ENCODE measurements at places on chromosomes 4 and X.

GRCh38 chrX:118795528-118796280 is 27.9 kb upstream of the ZCCHC12 start:
- no peak for DNase-seq

DNA sequence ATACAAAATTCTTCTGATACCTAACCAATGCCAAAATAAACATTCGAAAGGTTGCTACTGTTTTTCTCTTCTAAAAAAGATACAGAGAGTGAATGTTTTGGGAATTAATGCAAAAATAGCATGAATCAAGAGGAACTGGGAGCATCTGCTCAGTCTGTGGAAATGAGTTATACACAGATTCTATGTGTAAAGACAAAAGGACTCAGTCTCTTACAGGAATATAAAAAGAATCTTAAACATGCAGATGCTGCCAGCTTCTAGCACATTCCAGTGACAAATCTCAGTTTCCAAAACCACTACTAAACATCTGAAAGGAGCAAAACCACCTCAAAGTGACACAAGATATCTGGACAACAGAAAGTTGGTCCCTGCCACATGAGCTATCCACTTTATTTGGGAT is 55.0 kb downstream of the PAPSS1 start:
- DNase-seq, result no peak

- no peak for DNase-seq
Observed at GRCh38 chr4:134343081-134343480, 141.5 kb upstream of the PABPC4L start.

- DNase-seq, result no peak
Observed at GRCh38 chrX:46953597-46953996, 41.4 kb downstream of the JADE3 start.

GRCh38 chr4:12519426-12519825 is 964.7 kb downstream of the RAB28 start:
- no peak for DNase-seq

GRCh38 chrX:138020941-138021340 is 455.0 kb downstream of the ZIC3 start:
- no peak for DNase-seq

GRCh38 chrX:37652589-37653231 is 32.9 kb upstream of the XK start:
- no peak for DNase-seq

DNA sequence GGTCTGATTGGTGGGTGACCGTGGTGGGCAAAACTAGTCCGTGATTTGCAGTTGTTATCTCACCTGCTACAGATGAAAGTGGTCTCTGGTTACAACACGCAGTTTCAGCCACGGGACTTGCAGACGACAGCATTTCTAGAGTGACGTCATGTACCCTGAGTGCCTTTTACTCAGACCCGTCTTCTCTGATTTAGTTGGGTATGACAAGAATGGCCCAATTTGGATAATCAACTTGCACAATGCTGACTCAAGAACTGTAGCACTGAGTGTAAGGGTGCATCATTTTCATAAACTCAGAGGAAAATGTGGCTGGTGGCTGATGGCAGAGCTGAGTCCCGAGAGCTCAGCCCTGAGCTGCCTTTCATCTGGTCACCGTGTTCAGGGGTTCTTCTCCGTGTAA is 281.4 kb upstream of the FRG1 start:
- DNase-seq, result no peak

- no peak for DNase-seq
Observed at GRCh38 chrX:25043192-25043591, 27.4 kb upstream of the ARX start.

- DNase-seq, result no peak
Observed at GRCh38 chr4:110211007-110211769, 12.8 kb upstream of the ELOVL6 start.

DNA sequence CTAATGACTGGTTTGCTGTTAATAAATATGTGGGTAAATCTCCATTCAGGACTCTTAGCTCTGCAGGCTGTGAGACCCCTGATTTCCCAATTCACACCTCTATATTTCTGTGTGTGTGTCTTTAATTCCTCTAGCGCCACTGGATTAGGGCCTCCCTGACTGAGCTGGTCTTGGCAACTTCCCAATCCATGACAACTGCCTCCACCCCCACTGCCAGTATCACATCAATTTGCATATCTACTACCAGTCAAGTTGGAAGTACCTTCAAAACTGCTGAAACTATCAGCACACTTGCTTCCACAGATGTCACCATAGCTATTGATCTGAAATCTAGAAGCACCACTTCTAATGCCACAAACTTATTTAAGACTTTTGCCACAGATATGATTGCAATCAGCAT is 27.6 kb downstream of the OPRPN start:
- no peak for DNase-seq

- DNase-seq, result no peak
Observed at GRCh38 chrX:50613846-50614245, 143.2 kb upstream of the DGKK start.

- no peak for DNase-seq
Observed at GRCh38 chrX:63746278-63746677, 38.7 kb downstream of the ARHGEF9 start.

DNA sequence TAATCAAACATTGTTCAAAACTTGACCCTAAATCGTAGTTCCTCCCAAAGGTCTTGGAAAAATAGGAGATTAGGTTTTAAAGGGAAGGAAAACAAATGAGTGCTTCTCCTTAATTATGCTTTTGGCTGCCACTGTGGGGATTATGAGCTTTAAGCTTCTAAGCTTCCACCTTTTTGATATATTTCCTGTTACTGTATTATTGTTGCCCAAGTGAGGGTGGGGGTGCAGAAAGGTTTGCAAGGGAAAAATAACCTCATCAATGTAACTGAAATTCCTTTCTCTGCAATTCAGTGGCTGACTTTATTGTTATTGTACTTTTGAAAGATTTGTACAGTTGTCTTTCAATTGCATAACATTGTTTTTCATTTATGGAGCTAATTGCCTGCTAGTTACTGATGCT is 285.1 kb downstream of the FRMPD4 start:
- DNase-seq, result no peak

GRCh38 chr4:94339779-94340178 is 2.9 kb downstream of the HPGDS start:
- no peak for DNase-seq

GRCh38 chrX:112877771-112878173 is 37.1 kb upstream of the AMOT start:
- no peak for DNase-seq

DNA sequence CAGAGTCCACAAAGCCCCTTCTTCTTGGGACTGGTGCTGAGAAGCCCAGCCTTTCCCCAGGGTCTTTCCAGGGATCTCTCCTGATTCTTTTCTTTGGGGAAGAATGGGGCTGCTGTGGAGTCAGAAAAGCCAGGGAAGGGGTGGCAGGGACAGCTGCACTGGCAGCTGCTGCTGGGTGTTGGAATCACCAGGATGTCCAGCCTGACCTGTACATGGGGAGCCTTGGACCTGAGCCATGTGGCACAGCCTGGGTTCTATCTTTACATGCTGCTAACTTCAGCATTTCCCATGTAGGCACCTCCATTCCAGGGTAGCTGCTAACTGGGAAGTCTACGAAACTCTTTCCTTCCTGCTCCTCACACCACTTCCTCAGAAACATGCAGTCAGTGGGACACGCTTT is 36.0 kb downstream of the MED28 start:
- DNase-seq, result no peak

GRCh38 chrX:15761564-15762191 is 23.6 kb downstream of the CA5B start:
- no peak for DNase-seq

- no peak for DNase-seq
Observed at GRCh38 chrX:19225909-19226308, 103.6 kb upstream of the ADGRG2 start.

DNA sequence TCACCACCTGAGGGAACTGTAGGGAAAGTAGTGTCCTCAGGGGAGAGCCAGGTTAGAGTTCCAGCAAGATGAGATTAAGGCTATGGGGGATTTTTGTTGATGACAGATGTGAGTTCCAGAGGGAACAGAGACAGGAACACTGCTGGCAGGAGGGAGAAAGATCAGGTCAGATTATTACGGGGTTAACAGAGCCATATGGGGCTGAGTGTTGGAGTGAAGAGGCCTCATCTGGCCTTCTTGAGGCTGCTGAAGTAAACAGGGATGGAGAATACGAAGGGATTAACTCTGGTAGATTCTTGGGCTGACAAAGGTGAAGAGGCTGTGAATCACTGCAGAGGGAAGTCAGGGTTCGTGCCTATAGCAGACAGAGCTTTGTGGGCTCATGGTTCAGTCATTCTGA is 47.9 kb upstream of the POU4F2 start:
- DNase-seq, result no peak

GRCh38 chr4:2812612-2813354 is 19.9 kb downstream of the SH3BP2 start:
- no peak for DNase-seq

DNA sequence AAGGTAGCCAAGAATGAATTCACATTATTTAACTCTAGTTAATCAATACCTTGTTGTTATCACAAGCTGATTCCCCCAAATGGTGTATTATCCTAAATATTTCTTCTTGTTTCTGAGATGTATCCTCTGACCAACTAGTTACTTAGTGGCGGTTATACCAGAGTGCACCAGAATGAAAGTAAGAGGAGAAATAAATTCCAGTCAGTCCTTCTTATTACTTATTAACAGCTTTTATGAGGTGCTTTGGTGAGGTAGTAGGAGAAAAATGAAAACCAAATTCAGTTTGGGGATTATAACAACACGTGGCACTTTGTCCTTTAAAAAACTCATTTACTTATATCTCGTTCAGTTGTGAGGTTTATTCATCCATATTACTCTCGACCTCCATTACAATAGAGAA is 101.9 kb downstream of the AMMECR1 start:
- DNase-seq, result no peak

GRCh38 chrX:21639775-21640174 is 18.4 kb downstream of the KLHL34 start:
- DNase-seq, result no peak

- no peak for DNase-seq
Observed at GRCh38 chrX:19639056-19639455, 123.7 kb upstream of the MAP3K15 start.

DNA sequence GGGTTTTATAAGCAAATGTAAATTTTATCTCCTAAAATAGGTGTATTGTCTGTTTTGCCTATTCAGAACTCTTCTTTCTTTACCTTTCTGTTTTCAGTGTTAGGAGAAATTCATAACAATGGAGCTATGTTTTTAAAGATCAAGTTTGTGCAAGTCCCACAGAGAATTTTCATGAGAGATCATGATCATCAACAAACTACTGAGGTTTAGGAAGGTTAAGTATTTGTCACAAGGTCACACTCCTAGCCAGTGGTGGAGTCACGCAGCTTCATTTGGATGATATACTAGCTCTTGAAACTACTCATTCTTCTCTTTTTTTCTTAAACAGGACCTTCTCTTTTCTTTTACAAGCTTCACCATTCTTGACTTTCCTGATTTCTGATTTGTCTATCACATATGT is 892.6 kb upstream of the FRG1 start:
- no peak for DNase-seq

- DNase-seq, result no peak
Observed at GRCh38 chr4:71941001-71941400, 90.8 kb upstream of the NPFFR2 start.

DNA sequence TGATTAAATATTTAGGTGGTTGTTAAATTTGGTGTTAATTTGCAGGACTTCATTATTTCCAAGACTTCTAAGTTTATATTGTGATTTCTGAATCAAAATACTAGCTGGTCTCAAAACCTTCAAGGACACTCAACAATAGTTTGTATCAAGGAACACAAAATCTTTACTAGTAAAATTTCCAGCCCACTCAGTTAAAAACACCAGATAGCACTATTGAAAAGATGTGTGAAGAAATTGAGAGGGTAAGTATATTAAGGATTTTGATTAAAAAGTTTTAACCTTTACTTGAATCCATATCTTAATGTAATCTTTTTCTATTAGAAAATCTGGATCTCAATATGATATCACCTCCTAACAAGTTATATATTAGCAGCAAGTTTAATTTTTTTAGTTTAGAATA is 89.3 kb upstream of the UGT8 start:
- DNase-seq, result no peak

DNA sequence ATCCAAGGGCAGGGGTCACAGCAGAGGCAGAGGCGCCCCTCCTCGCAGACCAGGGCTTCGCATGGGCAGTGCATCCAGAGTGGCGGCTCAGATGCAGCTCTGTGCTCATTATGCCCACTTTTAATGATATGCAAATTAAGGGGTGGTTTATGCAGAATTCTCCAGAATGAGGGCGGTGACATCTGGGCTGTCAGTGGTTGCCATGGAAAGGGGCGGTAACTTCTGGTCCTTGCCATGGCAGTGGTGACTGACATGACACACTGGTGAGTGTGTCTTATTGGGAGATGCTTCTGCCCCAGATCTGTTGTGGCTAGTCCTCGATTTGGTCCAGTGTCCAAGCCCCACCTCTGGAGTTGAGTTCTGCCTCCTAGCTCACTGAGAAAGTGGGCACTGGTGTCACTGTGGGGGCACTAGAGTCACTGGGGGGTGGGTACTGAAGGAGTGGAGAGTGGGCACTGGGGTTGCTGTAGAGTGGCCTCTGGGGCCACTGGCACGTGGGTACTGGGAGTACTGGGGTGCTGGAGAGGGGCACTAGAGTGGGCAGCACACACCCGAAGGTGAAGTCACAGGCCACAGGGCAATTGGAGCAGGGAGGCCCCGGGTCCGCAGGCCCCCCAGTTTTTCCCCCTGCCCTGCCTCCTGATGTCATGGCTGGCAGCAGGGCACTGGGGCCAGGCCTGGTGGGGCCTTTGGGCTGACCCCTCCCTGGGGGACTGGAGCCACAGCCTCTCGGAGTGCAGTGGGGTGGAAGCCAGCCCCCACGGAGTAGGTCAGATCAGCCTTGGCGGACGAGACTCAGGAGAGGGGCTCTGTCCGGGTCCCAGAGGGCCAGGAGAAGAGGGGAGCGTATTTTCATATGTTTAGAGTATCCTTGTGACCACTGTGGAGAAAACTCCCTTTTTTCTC is 98.6 kb upstream of the NKX1-1 start:
- no peak for DNase-seq

GRCh38 chr4:20395160-20395773 is 143.6 kb downstream of the SLIT2 start:
- no peak for DNase-seq

- DNase-seq, result no peak
Observed at GRCh38 chrX:78746496-78746895, 1.0 kb upstream of the LPAR4 start.

- no peak for DNase-seq
Observed at GRCh38 chr4:185820146-185821028, 8.4 kb upstream of the SORBS2 start.

DNA sequence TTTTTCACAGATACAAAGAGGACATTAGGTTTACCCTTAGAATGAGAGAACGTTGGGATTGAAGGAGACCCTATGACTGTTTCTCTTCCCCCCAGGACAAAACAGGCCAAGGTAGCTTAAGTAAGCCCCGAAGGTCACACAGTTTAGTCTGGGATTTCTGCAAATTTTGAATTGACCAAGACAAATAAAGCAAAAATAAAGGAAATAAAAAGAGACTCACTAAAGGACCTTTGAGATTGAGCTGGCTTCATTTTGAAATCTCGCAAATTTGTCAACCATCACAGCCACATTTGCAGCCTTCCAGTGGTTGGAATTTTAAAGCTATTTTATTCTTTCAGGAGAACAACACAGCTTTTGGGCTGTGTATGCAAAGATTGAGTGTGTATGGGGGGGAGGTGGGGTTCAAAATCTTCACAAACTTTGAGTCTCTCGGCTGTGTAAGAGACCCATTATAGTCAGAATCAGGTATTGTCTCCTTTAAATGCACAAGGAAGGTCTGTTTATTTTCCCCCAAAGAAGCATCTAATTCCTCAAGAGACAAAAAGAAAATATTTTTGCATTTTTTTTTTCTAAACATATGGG is 4.2 kb downstream of the TMSB4X start:
- DNase-seq, result no peak

GRCh38 chr4:6035786-6036185 is 17.6 kb upstream of the C4orf50 start:
- DNase-seq, result no peak

- DNase-seq, result no peak
Observed at GRCh38 chr4:173490256-173490655, 39.8 kb downstream of the HAND2 start.
